ENCODE measurements at places on chromosomes 2 and 18.

DNA sequence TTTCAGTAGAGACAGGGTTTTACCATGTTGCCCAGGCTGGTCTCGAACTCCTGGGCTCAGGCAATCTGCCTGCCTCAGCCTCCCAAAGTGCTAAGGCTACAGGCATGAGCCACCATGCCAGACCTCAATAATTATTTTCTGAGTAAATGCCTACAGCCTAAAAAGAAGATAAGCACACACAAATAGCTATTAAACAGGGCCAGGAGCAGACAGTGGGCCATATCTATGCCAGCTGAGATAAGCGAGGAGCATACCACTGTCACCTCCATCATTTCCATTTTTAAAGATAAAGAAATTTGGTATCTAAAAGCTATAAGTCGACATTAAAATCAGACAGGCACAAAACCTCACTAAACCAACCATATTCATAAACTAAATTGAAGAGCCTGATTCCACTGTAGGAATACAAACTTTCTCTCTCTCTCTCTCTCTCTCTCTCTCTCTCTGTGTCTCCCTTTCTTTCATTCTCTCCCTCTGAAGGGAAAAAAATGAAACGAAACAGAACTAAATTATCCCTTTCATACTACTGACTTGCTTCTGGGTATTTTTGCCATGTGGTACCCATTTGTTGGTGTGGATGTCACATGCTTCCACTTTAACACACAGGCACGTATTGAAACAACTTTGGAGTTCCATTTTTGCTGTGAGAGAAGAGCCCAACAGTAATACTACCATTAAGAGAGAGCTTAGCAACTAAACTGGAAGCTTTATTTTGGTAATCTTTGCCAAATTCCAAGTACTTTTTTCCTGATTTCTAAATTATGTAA, 51.0 kb downstream of the FARSB start:
- no peak for DNase-seq

DNA sequence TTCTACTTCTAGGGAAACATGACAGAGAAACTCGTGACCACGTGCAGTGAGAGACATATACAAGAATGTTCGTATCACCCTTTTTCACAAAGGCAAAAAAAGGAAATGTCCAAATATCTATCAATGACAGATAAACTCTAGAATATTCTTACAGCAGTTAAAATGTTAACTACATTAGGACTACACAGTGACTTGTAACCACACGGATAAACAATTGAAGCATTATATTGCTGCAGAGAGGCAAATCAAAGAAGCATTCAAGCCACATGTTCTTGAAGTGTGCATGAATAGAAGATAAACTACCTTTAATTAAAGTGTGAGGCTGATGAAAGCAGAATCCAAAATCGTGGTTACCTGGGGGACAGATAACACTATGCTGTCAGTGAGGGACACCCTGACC, 935.3 kb upstream of the KLHL29 start:
- DNase-seq: no peak

- peak; percentile 58 for DNase-seq
Measured at GRCh38 chr2:235500761-235501672, 7.2 kb downstream of the AGAP1 start.

- no peak for DNase-seq
Measured at GRCh38 chr2:113231064-113231463, 47.7 kb downstream of the PAX8 start.

GRCh38 chr2:173571021-173571821, 216.5 kb downstream of the CDCA7 start:
- DNase-seq: peak; percentile 2

All from activated CD4-positive, alpha-beta T cell treated with anti-CD3 and anti-CD28 coated beads, Interleukin-2, amount 50 U/mL, for 16 hours (primary cell).